Lower lobe of right lung (tissue), 2 donors: ENCODE measurements at places on chromosomes 5 and 9. TPM values are rescaled to one million over a fixed set of nuclear protein-coding genes. Genes with fewer than 3 reads are reported as not detected.
A peak's percentile ranks its signal among the peaks of the same experiment; 100 is the strongest.

DNA sequence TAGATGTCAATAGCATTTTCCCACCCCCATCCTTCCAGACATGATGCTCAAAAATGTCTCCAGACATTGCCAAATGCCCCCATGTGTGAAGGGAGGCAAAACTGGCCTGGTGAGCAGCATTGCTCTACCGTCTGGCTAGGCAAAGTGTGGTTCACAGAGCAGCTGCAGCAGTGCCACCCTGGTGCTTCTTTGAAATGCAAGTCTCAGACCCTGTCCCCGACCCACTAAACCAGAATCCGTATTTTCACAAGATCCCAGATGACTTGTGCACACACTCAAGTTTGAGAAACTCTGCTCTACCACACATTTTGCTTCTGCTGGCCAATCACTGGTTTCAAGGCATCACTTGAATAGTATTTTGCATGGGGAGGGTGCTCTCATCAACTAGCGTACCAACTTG is 226.6 kb upstream of the KLF9 start:
- no peak overlapping the region for H3K4me3 ChIP-seq
- H3K27me3 ChIP-seq = no peaks in the 10 kb centered on the region
- no peaks in the 10 kb centered on the region for H3K36me3 ChIP-seq
- no peaks in the 10 kb centered on the region for H3K4me1 ChIP-seq
- no peak for DNase-seq

- no peaks in the 10 kb centered on the region for H3K36me3 ChIP-seq
- no peak overlapping the region for H3K4me3 ChIP-seq
- H3K27ac ChIP-seq = no peak overlapping the region
Measured at GRCh38 chr5:60488466-60489130, 211.4 kb downstream of the DEPDC1B start.

GRCh38 chr9:107375651-107376369 is 92.7 kb downstream of the RAD23B start:
- no peaks in the 10 kb centered on the region for H3K27me3 ChIP-seq
- no peaks in the 10 kb centered on the region for H3K36me3 ChIP-seq
- H3K4me1 ChIP-seq = no peaks in the 10 kb centered on the region
- no peak overlapping the region for H3K27ac ChIP-seq
- H3K4me3 ChIP-seq = no peak overlapping the region

DNA sequence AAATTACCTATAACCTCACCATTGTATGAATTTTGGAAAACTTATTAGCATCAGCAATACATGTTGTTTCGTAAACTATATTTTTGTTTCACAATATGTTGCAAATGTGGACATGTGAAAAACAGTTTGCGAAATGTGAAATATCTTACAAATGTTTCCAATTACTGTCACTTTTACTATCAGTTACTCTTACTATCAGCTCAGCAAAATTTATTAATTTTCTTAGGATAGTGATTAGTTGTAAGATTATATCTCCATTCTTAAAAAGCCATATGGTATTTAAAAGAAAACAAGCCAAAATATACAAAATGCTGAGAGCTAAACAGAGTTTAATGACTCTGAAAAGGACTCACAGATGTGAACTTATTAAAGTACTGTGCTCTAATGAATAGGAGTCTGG is 111.9 kb upstream of the LPAR1 start:
- no peaks in the 10 kb centered on the region for H3K27me3 ChIP-seq
- no peak overlapping the region for H3K27ac ChIP-seq
- no peaks in the 10 kb centered on the region for H3K4me1 ChIP-seq
- no peak overlapping the region for H3K4me3 ChIP-seq

DNA sequence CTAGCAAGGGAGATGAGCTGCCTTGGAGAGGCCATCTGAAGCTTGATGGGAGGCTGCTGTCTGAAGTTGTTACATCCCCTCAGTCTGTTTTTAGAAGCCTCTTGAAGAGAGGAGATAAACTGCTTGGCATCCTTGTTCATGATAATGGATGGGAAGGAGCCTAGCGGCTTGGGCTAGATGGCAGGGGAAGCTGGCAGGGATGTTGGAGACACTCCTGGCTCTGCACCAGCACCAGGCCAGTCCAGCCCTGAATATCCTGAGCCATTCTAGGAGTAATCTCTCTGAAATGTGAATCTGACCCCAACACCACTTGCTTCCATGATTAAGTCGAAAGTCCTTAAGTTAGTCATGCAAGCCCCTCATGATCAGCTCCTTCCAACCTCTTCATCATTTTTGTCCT is 310.5 kb downstream of the NSG2 start:
- no peak overlapping the region for H3K27ac ChIP-seq
- peaks cover 4% of the 10 kb centered on the region for H3K27me3 ChIP-seq
- no peaks in the 10 kb centered on the region for H3K36me3 ChIP-seq
- H3K4me1 ChIP-seq = no peaks in the 10 kb centered on the region
- no peak overlapping the region for H3K4me3 ChIP-seq

DNA sequence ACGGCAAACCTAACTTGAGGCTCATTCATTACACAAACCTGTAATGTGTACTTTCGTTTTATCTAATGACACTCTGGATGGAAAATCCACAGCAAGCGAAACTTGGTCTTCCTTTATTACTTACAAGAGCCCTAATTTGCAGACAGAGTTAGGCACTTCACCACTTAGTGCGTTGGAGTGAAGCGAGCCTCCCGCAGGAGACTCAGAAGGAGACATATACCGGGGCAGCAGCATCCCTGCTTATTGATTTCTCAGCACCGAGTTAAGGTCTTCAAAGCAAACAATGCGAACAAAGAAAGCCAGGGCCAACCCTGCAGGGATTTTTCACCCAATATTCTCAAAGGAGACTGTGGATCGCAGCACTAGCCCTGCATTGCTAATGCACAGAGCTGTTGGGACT is 28.6 kb downstream of the LSM11 start:
- H3K4me3 ChIP-seq = no peak overlapping the region
- no peaks in the 10 kb centered on the region for H3K27me3 ChIP-seq
- no peaks in the 10 kb centered on the region for H3K36me3 ChIP-seq
- no peak for DNase-seq

DNA sequence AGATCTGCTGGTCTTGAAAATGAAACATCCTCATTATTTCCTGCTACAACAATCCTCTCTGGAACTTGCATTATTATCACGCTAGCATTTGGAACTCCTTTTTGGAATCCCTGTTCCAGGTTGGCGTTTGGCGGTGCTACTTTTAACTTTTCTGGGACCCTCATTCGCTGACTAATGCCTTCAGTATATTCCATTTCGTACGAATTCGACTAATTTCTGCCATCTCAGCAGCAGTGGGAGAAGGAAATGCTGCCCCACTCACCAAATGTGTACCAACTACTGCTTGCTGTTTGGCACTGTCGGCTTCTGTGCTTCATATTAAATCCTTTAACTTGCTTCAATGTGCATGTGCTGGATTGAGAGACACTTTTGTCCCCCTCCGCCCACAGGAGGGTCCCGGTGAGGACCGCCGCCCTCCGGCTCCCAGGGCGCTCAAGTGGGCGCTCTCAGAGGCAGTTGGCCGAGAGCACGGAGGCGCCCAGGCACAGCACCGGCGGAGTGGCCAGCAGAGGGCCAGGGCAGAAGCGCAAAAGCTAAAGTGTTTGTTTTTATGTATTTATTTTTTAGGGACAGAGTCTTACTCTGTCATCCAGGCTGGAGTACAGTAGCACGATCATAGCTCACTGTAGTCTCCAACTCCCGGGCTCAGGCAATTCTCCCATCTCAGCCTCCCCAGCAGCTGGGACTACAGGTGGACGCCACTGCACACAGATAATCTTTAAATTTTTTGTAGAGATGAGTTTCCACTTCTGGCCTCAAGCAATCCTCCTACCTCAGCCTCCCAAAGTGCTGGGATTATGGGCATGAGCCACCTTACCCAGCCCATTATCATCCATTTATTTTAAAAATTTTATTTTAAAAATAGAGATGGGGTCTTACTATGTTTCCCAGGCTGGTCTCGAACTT is 11.9 kb downstream of the PDE6A start:
- DNase-seq = no peak
- peak overlapping the region; percentile 27 for H3K4me3 ChIP-seq
- no peak overlapping the region for H3K27ac ChIP-seq
- H3K36me3 ChIP-seq = no peaks in the 10 kb centered on the region
- no peaks in the 10 kb centered on the region for H3K27me3 ChIP-seq

DNA sequence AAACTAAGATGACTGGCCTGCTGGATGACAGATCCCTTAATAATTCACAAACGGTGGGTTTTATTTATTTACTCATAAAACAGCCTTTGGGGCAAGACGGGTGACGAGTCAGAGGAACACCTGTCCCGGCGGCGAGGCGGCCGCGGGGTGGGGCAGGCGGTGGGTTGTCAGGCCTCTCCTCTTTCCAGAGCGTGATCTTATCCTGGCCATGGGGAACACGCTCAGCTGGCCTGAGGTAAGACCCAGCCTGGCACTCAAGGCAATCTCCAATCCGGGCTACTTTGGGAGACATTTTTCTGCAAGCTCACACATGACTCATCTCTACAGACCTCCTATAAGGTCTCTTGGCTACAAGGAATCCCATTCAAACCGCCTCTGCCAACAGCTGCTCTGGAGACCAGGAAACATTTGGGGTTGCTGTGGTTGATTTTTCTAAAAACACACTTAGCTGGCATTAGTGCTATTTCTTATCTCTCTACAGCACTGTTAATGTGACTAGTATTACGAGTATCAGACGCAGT is 6.3 kb downstream of the RAPGEF1 start:
- peak overlapping the region; percentile 12 for H3K4me3 ChIP-seq
- peaks cover 97% of the 10 kb centered on the region for H3K4me1 ChIP-seq
- H3K27ac ChIP-seq = peak overlapping the region; percentile 91
- DNase-seq = no peak
- no peaks in the 10 kb centered on the region for H3K36me3 ChIP-seq

- DNase-seq = no peak
- H3K27me3 ChIP-seq = no peaks in the 10 kb centered on the region
- H3K36me3 ChIP-seq = no peaks in the 10 kb centered on the region
- H3K27ac ChIP-seq = no peak overlapping the region
- H3K4me1 ChIP-seq = no peaks in the 10 kb centered on the region
- no peak overlapping the region for H3K4me3 ChIP-seq
Measured at GRCh38 chr5:15421921-15422412, 78.0 kb upstream of the FBXL7 start.

DNA sequence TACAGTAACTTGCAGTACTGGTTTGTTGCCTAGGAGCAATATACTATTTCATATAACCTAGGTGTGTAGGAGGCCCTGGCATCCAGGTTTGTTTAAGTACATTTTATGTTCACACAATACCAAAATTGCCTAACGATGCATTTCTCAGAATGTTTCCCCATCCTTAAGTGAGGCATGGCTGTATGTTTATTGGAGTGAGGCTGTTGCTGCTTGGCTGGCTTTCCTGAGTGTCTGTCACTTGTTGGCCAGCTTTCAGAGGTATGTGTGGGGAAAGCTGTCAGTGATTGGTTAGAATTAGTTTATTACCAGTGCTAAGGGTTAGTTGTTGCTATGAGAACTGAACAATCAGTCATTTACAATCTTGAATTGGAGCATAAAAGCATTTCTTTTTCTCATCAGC is 154.1 kb upstream of the CDH12 start:
- H3K27ac ChIP-seq = no peak overlapping the region
- no peak for DNase-seq
- no peaks in the 10 kb centered on the region for H3K4me1 ChIP-seq
- H3K4me3 ChIP-seq = no peak overlapping the region
- H3K36me3 ChIP-seq = no peaks in the 10 kb centered on the region

GRCh38 chr9:79581794-79582193 is 10.0 kb downstream of the TLE4 start:
- no peak for DNase-seq
- no peak overlapping the region for H3K4me3 ChIP-seq
- no peaks in the 10 kb centered on the region for H3K27me3 ChIP-seq
- H3K27ac ChIP-seq = no peak overlapping the region
- no peaks in the 10 kb centered on the region for H3K36me3 ChIP-seq
- H3K4me1 ChIP-seq = peaks cover 54% of the 10 kb centered on the region

- no peak overlapping the region for H3K4me3 ChIP-seq
- no peaks in the 10 kb centered on the region for H3K27me3 ChIP-seq
- no peaks in the 10 kb centered on the region for H3K36me3 ChIP-seq
- H3K4me1 ChIP-seq = no peaks in the 10 kb centered on the region
Measured at GRCh38 chr9:94150279-94150828, 66.1 kb downstream of the PTPDC1 start.

DNA sequence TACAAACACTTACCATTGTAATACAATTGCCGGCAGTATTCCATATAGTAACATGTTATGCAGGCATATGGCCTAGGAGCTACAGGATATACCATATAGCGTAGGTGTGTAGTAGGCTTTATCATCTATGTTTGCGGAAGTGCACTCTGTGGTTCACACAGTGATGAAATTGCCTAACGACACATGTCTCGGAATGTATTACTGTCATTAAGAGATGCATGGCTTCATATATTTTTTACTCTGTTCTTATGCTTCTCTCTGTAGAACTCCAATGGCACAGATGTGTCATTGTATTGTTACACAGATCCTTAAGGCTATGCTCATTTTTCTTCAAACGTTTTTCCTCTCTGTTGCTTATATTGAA is 19.2 kb upstream of the ANKRD18A start:
- no peaks in the 10 kb centered on the region for H3K36me3 ChIP-seq
- no peaks in the 10 kb centered on the region for H3K27me3 ChIP-seq
- H3K27ac ChIP-seq = no peak overlapping the region
- H3K4me3 ChIP-seq = no peak overlapping the region

DNA sequence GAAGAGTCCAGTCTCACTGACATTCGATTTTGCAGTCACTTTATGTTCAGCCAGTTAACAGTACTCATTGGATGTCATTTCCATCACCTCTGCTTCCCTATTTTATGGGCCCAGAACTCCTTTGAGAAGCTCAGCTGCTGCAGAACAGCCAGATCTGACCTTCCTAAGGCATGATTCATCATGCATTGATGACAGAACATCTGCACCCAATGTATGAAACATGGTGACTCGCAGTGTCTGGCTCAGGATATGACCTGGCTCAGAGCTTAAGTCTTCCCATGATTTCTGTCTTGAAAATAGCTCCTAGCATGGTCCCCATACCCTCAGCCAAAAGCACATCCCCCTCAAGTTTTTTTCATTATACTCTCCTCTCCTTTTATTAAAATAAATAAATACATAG is 92.6 kb upstream of the TRIM32 start:
- H3K36me3 ChIP-seq = no peaks in the 10 kb centered on the region
- no peak overlapping the region for H3K4me3 ChIP-seq
- no peaks in the 10 kb centered on the region for H3K4me1 ChIP-seq
- H3K27me3 ChIP-seq = no peaks in the 10 kb centered on the region
- DNase-seq = no peak

GRCh38 chr5:167819406-167819805 is 472.0 kb upstream of the WWC1 start:
- H3K4me3 ChIP-seq = no peak overlapping the region
- H3K27me3 ChIP-seq = no peaks in the 10 kb centered on the region
- no peaks in the 10 kb centered on the region for H3K4me1 ChIP-seq
- no peak for DNase-seq
- no peak overlapping the region for H3K27ac ChIP-seq

DNA sequence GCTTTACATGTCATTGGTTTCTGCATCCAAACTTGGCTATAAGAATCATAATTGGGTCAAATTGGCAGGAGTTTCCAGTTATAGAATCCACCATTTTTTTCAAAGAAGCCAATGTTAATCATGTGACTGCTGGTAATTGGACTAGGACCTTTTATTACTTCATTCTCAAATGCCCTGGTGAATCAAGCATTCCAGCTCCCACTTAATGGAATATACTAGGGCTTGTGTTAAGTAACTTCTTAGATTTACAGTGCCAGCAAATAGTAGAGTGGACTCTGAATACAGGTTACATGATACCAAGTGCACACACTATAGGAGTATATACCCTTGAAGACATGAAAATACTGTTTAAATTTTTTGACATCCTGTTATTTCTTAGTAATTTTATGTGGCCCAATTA is 96.7 kb downstream of the NUDT12 start:
- no peak for DNase-seq
- H3K27me3 ChIP-seq = no peaks in the 10 kb centered on the region
- no peak overlapping the region for H3K27ac ChIP-seq
- no peaks in the 10 kb centered on the region for H3K4me1 ChIP-seq
- H3K4me3 ChIP-seq = no peak overlapping the region
- H3K36me3 ChIP-seq = no peaks in the 10 kb centered on the region

KCNIP1 gene
- 1.7 TPM for total RNA-seq
